GM12878 (cell line): ENCODE measurements at places on chromosomes 16 and 17. TPM values are rescaled to one million over a fixed set of nuclear protein-coding genes. Genes with fewer than 3 reads are reported as not detected.

DNA sequence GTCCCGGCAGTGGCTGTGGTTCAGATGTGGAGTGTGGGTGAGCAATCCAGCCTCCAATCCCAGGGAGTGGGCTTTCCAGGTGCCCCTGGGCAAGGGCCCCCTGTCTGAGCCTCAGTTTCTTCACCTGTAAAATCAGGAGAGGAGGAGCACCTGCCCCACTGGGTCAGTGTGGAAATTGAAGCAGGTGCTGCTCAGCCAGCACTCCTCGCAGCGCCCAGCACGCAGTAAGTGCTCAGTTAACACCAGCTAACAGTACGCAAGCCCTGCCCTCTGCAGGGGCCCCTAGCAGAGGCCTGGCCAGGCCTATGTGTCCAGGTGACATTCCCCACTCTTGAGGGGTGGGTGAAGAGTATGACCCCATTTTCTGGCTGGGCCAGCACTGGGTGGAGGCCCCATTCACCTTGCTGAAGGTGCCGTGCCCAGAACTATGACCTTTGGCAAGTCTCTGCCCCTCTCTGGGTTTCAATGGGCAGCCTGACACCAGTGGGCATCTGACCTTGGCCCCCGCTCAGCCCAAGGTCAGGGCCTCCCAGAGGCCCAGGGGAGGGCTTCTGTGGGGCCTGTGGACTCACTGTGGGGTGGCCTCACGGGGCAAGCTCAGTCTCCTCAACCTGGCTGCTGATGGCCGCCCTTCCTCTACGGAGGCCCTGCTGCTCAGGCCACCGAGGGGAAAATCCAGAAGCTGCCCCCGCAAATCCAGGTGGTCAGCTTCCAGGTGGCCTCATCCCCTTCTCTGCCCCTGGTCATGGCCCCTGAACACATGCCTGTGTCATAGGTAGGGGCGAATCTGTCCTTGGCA lies 2.5 kb downstream of the MTSS2 start:
- no peaks in the 10 kb centered on the region for H3K27me3 ChIP-seq
- H3K4me1 ChIP-seq: no peaks in the 10 kb centered on the region
- DNase-seq: no peak
- no peaks in the 10 kb centered on the region for H3K36me3 ChIP-seq

- no peak for DNase-seq
- H3K27me3 ChIP-seq: no peaks in the 10 kb centered on the region
- peaks cover 32% of the 10 kb centered on the region for H3K36me3 ChIP-seq
These were observed 328.1 kb downstream of the SEC14L1 start for GRCh38 chr17:77468897-77469296.

DNA sequence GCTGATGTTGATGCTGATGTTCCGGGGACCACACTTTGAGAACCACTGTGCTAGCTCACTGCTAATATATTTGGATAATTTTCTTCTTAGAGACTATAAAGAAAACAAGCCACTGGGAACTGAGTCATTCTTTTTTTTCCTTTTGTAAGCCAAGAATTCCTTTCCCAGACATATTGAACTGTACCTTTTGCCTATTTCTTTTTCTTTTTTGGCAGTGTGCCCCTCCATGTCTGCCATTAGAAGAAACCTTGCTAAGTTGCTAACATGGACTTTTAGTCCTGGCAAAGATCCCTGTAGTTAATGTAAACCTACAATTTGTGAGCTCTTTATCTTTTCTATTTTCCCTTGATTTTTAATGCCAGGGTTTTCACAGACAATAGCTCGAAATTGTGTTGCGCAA lies 17.3 kb upstream of the ERCC4 start:
- H3K4me3 ChIP-seq: no peak overlapping the region
- peaks cover 3% of the 10 kb centered on the region; the same call in 1 of the 2 replicates for H3K4me1 ChIP-seq
- no peak for DNase-seq
- no peak overlapping the region for H3K27ac ChIP-seq

DNA sequence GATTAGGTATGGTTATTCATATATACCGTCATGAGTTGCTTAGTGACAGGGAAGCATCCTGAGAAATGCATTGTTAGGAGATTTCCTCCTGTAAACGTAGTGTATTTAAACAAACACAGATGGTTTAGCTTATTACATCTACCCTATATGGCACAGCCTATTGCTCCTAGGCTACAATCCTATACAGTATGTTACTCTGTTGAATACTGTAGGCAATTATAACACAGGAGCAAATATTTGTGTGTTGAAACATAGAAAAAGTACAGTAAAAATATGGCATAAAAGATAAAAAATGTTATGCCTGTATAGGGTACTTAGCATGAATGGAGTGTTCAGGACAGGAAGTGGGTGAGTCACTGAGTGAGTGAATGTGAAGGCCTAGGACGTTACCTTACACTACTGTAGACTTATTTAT lies 157.7 kb downstream of the CDH11 start:
- H3K36me3 ChIP-seq: no peaks in the 10 kb centered on the region
- H3K27me3 ChIP-seq: no peaks in the 10 kb centered on the region
- H3K4me1 ChIP-seq: no peaks in the 10 kb centered on the region
- H3K4me3 ChIP-seq: no peak overlapping the region
- H3K27ac ChIP-seq: no peak overlapping the region

GRCh38 chr16:53753431-53753830 lies 49.5 kb downstream of the FTO start:
- H3K27ac ChIP-seq: no peak overlapping the region
- no peaks in the 10 kb centered on the region for H3K36me3 ChIP-seq
- H3K27me3 ChIP-seq: no peaks in the 10 kb centered on the region
- no peak overlapping the region for H3K4me3 ChIP-seq
- no peaks in the 10 kb centered on the region for H3K4me1 ChIP-seq

GRCh38 chr16:9798474-9798873 lies 383.8 kb downstream of the GRIN2A start:
- no peak overlapping the region for H3K4me3 ChIP-seq
- H3K36me3 ChIP-seq: no peaks in the 10 kb centered on the region; the same call in 1 of the 2 replicates
- H3K27ac ChIP-seq: no peak overlapping the region
- H3K4me1 ChIP-seq: peaks cover 2% of the 10 kb centered on the region; the same call in 1 of the 2 replicates
- H3K27me3 ChIP-seq: no peaks in the 10 kb centered on the region

OR1A1 gene
- not detected in 2 replicates for total RNA-seq

CTRB2 gene
- 8.9 and 9.4 TPM in 2 replicates for total RNA-seq

RAMP2 gene
- 0.43 TPM in 1 of 2 replicates, not detected in the other for total RNA-seq

SPNS3 gene
- total RNA-seq: 2.0 and 2.3 TPM in 2 replicates

PIK3R5 gene
- total RNA-seq: 50.8 and 51.2 TPM in 2 replicates

FZD2 gene
- 4.2 and 4.3 TPM in 2 replicates for total RNA-seq

ADAD2 gene
- 0.44 TPM in 1 of 2 replicates, not detected in the other for total RNA-seq
